Left lobe of liver (tissue), 2 donors: ENCODE measurements at places on chromosomes 11 and 22. TPM values are rescaled to one million over a fixed set of nuclear protein-coding genes. Genes with fewer than 3 reads are reported as not detected.

Gene SMTNL1
- not detected for total RNA-seq

Gene RASL10A
- total RNA-seq = 1.0 TPM

Gene GLYAT
- 270 TPM for total RNA-seq

Gene ABCC8
- total RNA-seq = 0.83 TPM

Gene CARD16
- total RNA-seq = 3.9 TPM

Gene FDXACB1
- total RNA-seq = 0.70 TPM

Gene PACSIN3
- total RNA-seq = 32.8 TPM

DNA sequence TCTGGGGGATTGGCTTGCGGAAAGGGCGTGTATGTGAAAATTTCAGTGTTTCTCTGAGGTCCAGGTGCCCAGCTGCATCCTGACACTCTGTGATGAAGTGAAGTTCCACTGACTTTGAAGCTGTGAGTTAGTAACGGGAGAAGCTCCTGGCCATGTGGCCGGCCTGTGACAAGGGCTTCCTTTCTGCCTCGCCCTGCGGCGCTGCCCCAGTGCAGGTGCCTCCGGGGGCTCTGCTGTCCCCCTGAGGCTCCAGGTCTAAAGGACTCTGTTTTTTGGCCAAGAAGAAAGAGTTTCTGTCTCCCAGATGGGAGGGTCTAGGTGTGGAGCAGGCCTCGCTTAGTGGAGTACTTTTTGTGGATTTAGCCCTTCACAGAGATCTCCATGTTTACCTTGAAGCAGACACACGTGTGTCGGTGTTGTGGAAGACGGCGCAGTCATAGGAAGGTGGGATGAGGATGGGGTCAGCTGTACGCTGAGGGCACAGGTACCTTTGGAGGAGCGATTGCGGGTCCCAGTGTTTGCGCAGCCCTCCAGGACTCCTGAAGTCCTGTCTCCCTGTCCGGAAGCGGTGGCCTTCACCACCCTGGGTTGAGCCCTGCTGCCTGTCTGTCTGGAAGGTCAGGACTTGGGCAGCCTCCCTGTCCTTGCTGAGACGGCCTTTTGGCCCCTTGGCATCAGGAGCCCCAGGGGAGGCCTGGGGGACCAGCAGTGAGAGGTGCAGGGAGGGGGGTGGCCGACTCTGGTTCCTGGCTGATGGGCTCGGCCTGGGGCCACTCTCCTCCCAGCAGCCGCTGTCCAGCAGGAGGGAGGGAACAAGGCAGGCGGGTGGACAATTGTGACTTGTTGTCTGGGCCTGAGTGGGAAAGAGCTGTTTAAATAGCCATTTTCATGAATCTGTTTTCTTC is 1249.3 kb downstream of the BRD1 start:
- no peak for DNase-seq

DNA sequence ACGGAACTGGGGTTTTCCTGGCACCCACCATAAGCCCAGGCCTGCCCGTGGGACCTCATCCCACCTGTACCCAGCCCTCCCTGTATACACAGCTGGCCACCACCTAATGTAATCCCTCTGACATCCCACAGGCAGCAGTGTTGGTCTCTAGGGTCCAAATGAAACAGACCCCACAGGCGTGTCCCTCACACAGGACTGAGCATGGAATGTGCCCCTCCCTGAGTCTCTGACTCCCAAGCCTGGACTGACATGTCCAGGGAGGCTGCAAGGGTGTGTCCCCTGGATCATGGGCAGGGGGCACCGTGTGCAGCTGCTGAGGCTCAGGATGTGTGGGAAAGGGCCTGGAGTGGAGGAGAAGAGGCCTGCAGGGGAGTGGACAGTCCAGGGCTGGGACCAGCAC is 50.6 kb upstream of the PPARA start:
- DNase-seq = no peak

DNA sequence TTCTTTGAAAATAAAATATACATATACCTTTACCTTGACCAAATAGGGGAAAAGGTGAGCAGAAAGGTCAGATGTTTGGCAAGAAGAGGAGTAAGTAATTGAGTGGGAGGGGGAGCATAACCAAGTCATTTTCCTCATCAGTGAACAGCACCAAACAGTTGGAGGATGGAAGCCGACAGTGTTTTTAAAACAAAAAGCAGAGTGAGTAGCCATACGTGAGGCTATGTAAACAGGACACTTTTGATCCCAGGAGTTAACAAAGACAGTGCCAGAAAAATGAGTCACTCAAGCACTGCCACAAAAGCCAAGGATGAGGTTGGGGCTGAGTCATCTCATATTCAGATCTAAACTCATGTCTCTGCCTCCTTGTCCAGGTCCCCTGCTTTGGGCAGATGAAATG is 734.7 kb downstream of the KCNA4 start:
- no peak for DNase-seq

DNA sequence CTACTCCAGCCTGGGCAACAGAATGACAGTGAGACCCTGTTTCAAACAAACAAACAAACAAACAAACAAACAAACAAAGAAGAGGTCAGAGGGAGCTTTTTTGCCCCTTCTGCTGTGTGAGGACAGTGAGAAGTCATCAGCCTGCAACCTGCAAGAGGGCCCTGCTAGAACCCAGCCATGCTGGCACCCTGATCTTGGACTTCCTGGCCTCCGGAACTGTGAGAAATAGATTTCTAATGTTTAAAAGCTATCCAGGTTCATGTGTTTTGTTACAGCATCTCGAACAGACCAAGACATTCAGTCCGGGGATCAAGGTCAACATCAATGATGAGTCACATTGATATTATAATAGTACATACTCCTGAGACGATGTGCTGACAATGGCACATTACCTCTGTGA is 41.4 kb upstream of the GRAMD1B start:
- DNase-seq = no peak

GRCh38 chr11:113023228-113023627 is 62.0 kb downstream of the NCAM1 start:
- no peak for DNase-seq

DNA sequence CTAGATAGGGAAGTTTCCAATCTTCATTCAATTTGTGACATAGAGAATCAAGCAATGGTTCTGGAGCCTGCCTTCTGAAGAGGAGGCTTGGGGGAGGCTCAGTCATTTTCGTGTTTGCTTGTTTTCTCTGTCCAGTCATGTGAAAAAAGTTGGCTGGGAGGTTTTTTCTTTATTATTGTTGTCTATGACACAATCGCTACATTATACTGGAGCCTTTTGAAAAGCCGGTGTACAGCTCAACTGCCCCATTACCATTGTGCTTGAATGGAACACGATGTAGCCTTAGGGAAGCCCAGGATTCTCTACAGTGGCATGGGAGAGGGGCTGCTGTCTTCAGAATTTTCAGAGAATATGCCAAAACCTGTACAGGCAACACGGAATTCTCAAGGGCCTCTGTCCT is 57.9 kb upstream of the NCAM1 start:
- no peak for DNase-seq

- no peak for DNase-seq
These were observed 121.3 kb downstream of the MPPED1 start for GRCh38 chr22:43533156-43533530.

DNA sequence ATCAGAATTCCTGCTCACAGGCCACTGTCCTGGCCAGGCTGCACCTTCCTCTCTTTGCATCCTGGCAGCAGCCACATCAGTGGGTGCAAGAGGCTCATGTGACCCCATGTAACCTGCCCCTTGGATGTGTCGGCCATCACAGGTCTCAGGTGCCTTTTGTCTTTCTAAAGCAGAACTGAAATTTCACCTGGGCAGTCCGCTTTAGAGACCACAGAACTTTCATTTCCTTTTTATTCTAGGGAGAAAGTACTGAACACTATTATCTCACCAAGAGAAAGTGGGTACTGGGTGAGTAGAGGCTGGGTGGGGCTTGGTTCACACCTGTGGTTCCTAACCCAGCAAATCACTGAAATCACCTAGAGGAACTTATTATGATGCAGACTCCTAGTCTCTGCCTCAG is 51.7 kb upstream of the NUP160 start:
- DNase-seq = no peak

DNA sequence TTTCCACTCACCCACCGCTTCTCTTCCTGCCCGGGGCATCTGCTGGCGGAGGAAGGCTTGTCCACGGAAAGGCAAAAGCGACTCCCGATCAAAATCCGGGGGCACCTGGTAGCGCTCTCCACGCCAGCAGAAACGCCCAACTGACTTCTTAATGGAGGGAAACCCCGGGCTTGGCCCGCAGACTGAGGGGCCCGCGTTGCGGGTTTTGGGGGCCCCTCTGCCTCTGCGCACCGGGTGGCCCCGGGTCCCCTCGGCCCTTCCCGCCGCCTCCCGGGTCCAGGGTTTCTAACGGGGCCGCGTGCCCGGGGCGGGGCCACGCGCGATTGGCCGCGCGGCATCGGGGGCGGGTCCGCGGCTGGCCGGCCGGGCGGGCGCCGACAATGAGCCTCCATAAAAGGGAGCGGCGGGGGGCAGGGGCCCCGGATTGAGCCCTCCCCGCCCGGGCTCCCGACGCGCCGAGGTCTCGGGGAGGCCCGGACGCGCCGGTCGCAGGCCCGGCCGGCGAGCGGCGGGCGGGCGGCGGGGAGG is at the start of gene SPINDOC:
TSS of gene SPINDOC (plus strand) at position 422 of the 528 bp plus-strand sequence. CDS start 231 bp downstream, outside the sequence.
- DNase-seq = peak; percentile 79

- DNase-seq = no peak
These were observed 22.1 kb downstream of the LMO2 start for GRCh38 chr11:33869481-33870422.

DNA sequence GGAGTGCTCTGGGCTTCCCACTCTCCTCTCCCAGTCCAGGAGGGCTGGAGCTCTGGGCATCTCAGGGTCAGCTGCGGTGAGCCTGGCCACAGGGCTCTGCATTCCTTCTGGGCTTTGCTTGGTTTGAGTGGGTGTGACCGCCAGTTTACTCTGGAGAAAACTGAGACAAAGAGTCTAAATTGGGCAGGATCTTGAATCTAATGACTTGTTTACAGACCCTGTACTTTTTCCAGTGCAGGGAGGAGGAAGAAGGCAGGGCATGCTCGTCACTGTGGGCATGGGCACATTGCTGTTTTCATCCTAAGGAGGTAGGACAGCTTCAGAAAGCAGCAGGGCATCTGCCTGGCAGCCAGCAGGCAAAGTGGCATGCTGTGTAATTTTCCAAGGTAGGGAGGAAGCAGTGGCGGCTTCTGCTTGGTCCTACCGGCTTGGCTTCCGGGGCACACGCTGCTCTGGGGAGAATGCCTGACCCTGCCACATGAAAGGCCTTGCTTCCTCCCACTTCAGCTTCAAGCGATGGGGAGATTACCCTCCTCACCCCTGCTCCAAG is 22.9 kb downstream of the FLI1 start:
- DNase-seq = no peak

DNA sequence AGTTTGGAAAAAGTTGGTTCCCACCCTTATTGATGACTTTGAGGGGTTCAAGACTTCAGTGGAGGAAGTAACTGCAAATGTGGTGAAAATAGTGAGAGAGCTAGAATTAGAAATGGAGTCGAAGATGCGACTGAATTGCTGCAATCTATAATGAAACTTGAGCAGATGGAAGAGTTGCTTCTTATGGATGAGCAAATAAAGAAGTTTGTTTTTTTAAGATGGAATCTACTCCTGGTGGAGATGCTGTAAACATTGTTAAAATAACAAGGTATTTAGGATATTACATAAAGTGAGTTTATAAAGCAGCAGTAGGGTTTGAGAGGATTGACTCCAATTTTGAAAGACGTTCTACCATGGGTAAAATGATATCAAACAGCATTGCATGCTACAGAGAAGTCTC is 64.2 kb upstream of the GRK2 start:
- DNase-seq = no peak

- DNase-seq = no peak
These were observed 21.4 kb upstream of the ACER3 start for GRCh38 chr11:76839311-76839710.

GRCh38 chr11:31096191-31096805 is 273.2 kb downstream of the DCDC1 start:
- no peak for DNase-seq

- no peak for DNase-seq
These were observed 107.1 kb downstream of the BCR start for GRCh38 chr22:23287136-23288095.

DNA sequence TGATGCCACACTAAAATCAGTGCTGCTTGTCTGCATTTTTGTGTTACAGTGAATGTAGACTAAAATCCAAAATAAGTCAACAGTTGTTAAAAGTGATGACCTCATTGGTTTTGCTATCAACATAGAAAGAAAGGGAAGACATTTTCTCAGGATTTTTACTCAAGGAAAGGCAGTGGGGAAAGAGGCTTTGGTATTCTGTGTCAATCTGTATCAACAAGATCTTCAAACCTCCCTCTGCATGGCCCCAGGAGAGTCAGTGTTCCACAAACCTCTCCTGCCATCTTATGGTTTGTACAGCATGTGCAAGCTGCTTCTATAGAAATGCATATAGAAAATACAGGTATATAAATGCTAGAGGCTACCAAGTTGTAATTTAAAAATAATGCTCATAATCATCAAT is 13.8 kb upstream of the OR51M1 start:
- DNase-seq = no peak
